Esophagus muscularis mucosa (tissue), 4 donors: ENCODE measurements at places on chromosomes 1 and 21. TPM values are rescaled to one million over a fixed set of nuclear protein-coding genes. Genes with fewer than 3 reads are reported as not detected.

The TRIM67 gene
- total RNA-seq: under 0.01 TPM

The HNRNPU gene
- total RNA-seq: 266 TPM

DNA sequence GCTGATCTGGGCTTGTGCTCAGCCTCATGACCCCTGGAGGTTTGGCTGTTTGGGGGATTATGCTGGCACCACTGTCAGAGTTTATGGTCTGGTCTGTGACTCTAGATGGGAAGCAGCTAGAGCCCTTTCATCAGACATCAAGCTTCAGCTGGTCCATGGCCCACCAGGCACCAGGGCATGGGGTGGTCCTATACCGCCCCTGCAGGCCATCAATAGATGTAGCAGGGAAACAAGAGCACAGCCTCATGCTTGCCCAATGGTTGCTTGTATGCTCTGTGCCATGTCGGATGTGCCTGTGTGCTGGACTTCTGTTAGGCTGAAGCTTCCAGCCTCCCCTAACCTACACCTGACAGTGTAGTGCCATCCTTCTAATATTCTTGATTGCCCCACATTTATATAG, 71.1 kb upstream of the CD34 start:
- no peaks in the 10 kb centered on the region for H3K36me3 ChIP-seq
- H3K27ac ChIP-seq: no peak overlapping the region
- DNase-seq: no peak
- no peak overlapping the region for H3K4me3 ChIP-seq
- H3K27me3 ChIP-seq: no peaks in the 10 kb centered on the region

GRCh38 chr1:204678721-204679475, 6.6 kb downstream of the LRRN2 start:
- H3K4me1 ChIP-seq: peaks cover 17% of the 10 kb centered on the region
- H3K27ac ChIP-seq: no peak overlapping the region
- DNase-seq: no peak
- no peaks in the 10 kb centered on the region for H3K27me3 ChIP-seq
- no peaks in the 10 kb centered on the region for H3K36me3 ChIP-seq
- H3K4me3 ChIP-seq: no peak overlapping the region

GRCh38 chr1:241706257-241706656, 54.2 kb downstream of the WDR64 start:
- H3K36me3 ChIP-seq: no peaks in the 10 kb centered on the region
- no peaks in the 10 kb centered on the region for H3K27me3 ChIP-seq
- H3K27ac ChIP-seq: no peak overlapping the region
- H3K4me3 ChIP-seq: no peak overlapping the region

DNA sequence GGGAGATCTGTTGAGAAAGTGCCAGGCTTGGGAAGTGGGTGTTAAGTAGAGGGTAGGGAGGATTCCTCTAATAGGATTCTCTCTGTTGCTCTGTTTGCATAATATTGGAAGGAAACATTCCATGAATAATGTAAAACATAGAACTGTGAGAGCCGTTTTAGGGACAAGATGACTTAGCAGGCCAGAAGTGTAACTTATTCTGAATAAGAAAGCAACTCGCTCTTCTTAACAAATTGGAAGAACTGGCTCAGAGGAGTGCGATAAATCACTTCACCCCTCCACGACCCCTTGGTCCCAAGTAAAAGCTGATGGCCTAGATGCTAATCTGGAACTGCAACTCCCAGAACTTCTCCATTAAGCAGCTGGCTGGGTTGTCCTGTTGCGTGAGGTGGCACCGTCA, 19.1 kb downstream of the SIM2 start:
- H3K27me3 ChIP-seq: peaks cover 25% of the 10 kb centered on the region
- H3K4me3 ChIP-seq: no peak overlapping the region
- no peaks in the 10 kb centered on the region for H3K36me3 ChIP-seq
- H3K27ac ChIP-seq: no peak overlapping the region
- no peak for DNase-seq

DNA sequence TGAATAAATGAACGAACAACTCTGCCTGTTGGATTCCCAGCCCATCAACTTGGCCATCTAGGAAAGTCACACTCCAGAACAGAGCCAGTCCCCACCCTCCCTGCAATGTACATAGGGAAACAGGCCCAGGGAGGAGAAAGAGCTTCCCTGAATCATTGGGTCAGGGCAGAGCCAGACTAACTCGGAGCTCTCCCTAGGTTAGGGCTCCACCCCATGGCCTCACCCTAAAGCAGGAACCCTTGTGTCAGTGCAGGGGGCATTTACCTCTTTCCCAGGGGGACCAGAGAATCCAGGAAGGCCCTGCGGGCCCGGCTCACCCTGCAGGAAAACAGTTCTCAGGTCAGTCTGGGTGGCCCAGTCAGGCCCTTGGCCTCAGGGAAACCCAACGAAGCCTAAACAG, 11.6 kb downstream of the COL9A2 start:
- H3K4me3 ChIP-seq: no peak overlapping the region
- no peaks in the 10 kb centered on the region for H3K4me1 ChIP-seq
- no peak overlapping the region for H3K27ac ChIP-seq
